GM23338 (cell line): ENCODE measurements at places on chromosomes 2 and 18. TPM values are rescaled to one million over a fixed set of nuclear protein-coding genes. Genes with fewer than 3 reads are reported as not detected.

The FMNL2 gene
- 43.0 and 45.4 TPM in 2 replicates for total RNA-seq

The SOCS6 gene
- total RNA-seq = 12.4 and 13.3 TPM in 2 replicates

- peak; percentile 66 for DNase-seq
Observed at GRCh38 chr2:149561309-149561926, 26.2 kb downstream of the MMADHC start.

- no peak for DNase-seq
Observed at GRCh38 chr2:30402441-30403182, 44.4 kb upstream of the LCLAT1 start.

DNA sequence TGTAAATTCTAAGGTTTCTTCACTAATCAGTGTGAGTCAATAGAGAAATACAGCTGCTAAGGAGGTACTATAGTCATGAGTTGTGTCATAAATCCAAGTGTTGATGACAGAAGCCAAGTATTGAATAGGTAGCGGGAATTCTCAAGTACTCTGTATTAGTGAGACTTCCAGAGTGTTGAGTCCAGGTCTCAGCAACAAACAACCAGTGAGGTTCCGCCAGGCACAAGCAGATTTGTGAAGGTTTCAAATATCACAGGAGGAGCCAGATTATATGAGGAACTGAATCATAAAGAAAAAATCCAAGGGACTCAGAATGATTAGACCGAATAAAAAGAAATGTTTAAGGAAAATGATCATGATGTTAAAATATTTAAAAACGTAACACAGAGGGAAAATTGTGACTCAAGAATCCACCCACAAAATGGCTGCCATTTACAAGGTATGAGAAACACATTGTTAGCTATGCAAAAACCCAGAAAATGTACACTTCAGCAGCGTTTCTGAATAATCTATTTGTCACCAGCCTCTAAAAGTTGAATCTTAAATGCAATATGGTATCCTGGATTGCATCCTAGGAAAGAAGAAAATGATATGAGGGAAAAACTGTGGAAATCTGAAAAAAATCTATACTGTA lies 27.3 kb upstream of the EVA1A start:
- no peak for DNase-seq

- DNase-seq = no peak
Observed at GRCh38 chr2:237729681-237730475, 68.7 kb upstream of the RBM44 start.

The FOXD4L1 gene
- not detected in 2 replicates for total RNA-seq

The KCNIP3 gene
- 0.83 and 2.6 TPM in 2 replicates for total RNA-seq

GRCh38 chr2:47070920-47071824 lies 83.9 kb downstream of the STPG4 start:
- no peak for DNase-seq

DNA sequence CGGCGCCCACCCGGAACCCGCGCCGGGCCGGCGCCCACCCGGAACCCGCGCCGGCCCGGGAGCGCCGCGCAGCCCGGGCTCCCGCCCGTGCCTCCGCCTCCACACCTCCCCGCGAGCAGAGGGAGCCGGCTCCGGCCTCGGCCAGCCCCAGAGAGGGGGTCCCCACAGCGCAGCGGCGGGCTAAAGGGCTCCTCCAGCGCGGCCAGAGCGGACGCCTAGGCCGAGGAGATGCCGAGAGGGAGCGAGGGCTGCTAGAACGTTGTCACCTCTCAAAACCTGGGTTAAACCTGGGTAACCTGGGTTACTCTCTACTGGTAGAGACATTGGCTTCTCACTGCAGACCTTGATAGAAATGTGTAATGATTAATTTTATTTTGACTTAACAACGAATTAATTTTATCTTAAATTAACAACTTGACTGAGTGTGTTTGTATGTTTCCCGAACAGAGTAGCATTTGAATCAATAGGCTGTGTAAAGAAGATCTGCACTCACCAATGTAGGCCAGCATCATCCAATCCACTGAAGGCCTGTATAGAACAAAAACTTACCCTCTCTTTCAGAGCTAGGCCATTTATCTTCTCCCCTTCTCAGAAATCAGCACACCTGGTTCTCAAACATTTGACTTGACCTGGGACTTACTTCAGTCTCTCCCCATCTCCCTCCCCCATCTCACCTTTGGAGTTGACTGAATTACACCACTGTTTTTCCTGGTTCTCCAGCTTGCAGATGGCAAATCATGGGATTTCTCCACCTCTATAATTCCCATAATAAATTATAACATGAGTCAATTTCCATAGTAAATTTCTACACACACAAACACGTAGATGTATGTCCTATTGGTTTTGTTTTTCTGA lies 242.7 kb downstream of the ASXL3 start:
- peak; percentile 46 for DNase-seq

GRCh38 chr2:138504546-138505235 lies 3.1 kb downstream of the SPOPL start:
- DNase-seq = no peak

DNA sequence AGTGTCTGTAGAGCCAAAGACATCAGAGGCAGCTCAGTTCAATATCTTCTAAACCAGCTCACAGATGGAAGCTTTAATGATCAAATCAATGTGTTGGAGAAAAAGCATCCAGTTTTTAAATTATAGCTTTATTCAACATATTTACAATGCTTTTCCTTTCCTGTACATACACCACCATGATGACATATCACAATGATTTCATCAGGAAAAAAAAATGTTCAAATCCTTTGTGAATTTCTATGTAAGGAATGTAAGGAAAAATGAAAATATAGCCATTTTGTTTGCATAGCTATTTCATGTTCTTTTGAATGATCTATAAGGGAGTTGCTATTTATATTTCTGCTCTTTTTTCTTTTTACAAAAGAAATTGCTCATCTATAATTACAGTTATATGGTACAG lies 134.7 kb upstream of the CDH20 start:
- DNase-seq = no peak

GRCh38 chr18:10056506-10056905 lies 142.7 kb downstream of the VAPA start:
- no peak for DNase-seq

GRCh38 chr2:237041231-237041630 lies 44.5 kb upstream of the COPS8 start:
- no peak for DNase-seq

GRCh38 chr2:180578441-180578840 lies 402.0 kb upstream of the UBE2E3 start:
- DNase-seq = no peak

The FARP2 gene
- 22.6 and 26.8 TPM in 2 replicates for total RNA-seq

DNA sequence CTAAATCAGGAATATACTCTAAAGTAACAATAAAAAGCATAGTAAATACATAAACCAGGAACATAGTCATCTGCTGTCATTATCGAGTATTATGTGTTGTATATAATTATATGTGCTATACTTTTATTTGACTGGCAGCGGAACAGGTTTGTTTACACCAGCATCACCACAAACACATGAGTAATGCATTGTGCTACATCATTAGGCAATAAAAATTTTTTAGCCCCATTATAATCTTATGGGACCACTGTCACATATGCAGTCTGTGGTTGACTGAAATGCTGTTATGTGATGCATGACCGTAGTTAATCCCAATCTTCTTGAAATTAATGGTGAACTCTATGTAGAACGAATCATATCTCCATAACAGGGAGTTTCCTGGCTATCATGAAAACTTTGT lies 136.7 kb upstream of the ZFP36L2 start:
- DNase-seq = no peak

DNA sequence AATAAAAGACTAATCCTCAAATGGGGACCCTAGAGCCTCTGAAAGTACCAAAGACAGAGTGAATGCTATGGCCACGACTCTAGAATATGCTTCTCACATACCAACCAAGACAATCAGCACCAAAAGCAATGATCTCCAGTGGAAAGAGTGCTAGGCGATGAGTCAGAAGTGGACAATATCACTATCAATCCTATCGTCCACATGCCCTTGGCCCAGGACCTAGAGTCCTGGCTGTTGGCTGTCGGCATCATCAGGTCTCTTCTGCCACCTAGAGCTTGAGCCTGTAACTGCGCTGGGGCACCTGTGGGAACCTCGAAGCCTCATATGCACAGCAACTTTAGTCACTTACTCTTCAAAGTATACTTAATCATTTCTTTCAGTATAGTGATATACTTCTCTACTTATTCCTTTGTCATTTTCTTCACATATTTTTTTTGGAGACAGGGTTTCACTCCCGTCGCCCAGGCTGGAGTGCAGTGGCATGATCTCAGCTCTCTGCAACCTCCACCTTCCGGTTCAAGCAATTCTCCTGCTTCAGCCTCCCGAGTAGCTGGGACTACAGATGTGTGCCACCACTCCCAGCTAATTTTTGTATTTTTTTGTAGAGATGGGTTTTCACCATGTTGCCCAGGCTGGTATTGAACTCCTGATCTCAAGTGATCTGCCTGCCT lies 29.7 kb downstream of the NOL10 start:
- peak; percentile 63 for DNase-seq

DNA sequence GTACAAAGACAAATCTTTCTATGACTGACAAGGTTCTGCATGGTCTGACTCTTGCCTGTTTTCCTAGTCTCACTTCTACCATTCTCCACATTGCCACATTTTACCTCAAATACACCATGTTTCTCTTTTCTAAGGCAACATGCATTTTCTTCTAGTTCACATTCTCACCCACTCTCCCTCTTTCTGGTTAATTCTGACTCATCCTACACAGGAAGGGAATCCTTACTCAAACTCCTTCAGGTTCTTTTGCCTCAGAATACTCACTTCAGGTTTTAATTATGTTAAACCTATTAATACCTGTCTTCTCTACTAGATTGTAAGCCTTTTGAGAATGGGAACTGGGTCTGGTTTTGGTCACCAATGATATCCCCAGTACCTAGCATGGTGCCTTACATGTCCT lies 47.2 kb downstream of the MAP2 start:
- DNase-seq = no peak

GRCh38 chr2:219737270-219737691 lies 109.9 kb downstream of the SLC4A3 start:
- peak; percentile 24 for DNase-seq

DNA sequence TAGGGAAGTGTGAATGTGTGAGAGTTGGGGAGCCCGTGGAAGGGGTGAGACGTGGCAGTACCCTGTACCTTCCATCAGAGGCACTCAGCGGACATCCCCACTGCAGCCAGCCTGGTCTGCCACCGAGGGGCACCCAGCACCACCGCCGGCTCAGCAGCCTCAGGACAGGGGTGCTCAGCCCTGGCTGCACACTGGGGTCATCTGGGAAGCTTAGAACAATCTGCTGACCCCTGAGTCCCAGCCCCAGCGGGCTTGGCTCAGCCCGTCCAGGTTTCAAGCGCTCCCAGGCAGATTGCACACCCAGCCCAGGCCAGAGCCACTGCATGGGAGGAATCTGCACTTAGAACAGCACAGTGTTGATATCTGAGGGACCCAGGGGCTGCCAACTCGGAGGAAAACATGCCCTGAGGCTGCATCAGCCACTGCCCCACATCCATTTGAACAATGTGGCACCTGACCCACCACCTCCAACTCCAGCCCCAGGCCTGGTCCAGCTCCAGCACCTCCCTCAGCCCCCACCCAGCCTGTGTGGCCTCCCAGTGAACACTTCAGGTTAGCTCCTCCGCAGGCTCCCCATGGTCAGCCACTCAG lies 147.1 kb upstream of the OTOS start:
- DNase-seq = no peak

The PAIP2B gene
- total RNA-seq = 27.4 and 29.7 TPM in 2 replicates

The R3HDM1 gene
- 63.1 and 65.2 TPM in 2 replicates for total RNA-seq

DNA sequence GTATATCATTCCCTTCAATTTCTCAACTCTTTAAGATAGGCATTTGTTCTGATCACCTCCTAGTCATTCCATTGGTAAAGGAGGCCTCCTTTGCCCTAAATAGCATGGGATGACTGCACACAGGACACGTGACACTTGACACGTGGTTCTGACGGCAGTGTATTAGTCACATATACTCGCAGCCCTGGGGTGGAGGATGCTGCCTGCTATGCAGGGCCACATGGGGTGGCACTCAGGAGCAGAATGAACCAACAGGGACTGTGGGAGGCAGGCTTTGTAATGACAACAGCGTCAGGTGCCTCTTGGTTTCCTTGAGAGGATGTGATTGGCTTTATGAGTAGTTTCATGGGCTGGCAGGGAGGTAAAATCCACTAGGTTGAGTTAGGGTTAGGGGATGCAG lies 9.3 kb upstream of the KCNS3 start:
- no peak for DNase-seq

The ABCG8 gene
- 0.31 and 0.35 TPM in 2 replicates for total RNA-seq

DNA sequence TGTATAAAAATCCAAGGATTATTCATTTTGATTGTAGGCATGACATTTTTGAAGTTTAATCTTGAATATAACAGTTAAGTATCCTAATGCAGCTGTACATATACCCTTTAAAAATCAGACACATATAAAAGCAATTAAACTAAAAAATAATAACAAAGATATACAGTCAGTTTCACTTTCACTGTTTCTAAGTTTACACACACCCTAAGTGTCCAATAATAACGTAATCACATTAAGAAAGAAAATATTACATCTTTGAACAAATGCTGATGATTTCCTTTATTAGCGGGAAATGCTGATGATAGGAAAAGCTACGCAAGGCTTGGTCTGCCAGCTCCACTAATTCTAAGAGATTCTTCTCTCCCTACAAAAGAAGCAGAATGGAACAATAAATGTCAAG lies 38.8 kb downstream of the RTTN start:
- no peak for DNase-seq

The ONECUT2 gene
- 1.7 and 2.2 TPM in 2 replicates for total RNA-seq

- peak; percentile 70 for DNase-seq
Observed at GRCh38 chr2:88006912-88007439, 9.4 kb downstream of the RNU2-63P start.

DNA sequence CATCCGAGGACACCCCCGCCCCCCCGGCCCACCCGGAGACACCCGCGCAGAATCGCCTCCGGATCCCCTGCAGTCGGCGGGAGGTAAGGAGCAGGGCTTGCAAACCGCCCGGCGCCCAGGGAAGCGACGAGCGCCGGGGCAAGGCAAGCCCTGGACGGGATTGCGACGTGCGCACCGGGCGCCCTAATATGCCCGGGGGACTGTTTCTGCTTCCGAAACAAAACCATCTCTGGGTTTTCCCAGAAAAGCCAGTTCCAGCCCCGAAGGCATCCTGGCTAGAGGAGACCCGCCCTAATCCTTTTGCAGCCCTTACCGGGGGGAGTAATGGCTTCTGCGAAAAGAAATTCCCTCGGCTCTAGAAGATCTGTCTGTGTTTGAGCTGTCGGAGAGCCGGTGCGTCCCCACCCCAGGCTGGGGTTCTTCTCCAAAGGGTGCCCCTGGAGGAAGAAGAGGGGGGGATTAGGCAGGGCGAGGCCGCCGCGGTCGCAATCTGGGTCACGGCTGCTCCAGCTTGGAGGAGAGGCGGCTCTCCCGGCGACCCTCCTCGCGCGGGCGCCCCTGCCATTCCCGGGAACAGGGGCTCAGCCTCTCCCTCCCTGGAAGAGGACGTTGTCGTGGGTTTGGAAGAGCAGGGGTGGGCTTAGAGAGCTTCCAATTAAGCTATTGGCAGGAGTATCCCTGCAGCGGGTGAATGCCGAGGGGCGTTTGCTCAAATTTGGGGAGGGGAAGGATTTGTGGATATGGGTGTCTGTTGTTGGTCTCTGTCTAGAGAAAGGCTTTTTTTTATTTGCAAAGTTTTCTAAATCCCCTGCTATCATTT lies 521 bp downstream of the MYCN start:
- peak; percentile 52 for DNase-seq

- no peak for DNase-seq
Observed at GRCh38 chr2:31203916-31204315, 13.4 kb downstream of the CAPN14 start.

GRCh38 chr2:48584551-48584950 lies 33.1 kb upstream of the GTF2A1L start:
- DNase-seq = no peak

The SMYD1 gene
- total RNA-seq = 0.07 TPM in 1 of 2 replicates, not detected in the other

The CKAP2L gene
- 15.1 and 16.2 TPM in 2 replicates for total RNA-seq

The NEU2 gene
- total RNA-seq = not detected in 2 replicates
